ENCODE measurements at places on chromosomes 2 and 18.

- DNase-seq, result no peak
Observed at GRCh38 chr18:60599267-60599666, 226.7 kb upstream of the MC4R start.

GRCh38 chr2:163734881-163735684 is 725 bp downstream of the FIGN start:
- no peak for DNase-seq

DNA sequence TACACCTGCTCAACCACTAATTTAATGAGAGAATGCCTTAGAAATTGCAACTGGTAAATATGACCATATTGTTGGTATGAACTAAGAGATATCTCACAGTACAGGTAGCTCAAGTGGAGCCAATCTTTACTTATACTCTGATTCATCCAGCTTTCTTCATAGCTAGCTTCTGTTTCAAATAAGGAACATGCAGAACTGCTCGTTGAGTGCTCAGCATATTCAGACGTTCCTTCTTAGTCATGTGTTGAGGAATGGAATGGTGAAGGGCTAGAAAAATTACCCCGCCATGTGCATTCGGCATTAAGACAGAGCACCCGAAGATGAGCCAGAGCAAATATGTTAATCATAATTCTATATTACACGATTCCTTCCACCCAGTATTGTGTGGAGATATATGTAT is 144.0 kb upstream of the VRK2 start:
- DNase-seq, result no peak

- DNase-seq, result peak; percentile 96
Observed at GRCh38 chr18:26226229-26227050, at the start of gene TAF4B. TSS of gene TAF4B (plus strand) at chr18:26226445. CDS start at chr18:26226934, 489 bp downstream.

GRCh38 chr18:44799907-44800421 is 119.3 kb downstream of the SETBP1 start:
- no peak for DNase-seq

GRCh38 chr2:28904295-28904694 is 9.8 kb downstream of the WDR43 start:
- no peak for DNase-seq

- DNase-seq, result peak; percentile 84
Observed at GRCh38 chr2:109173311-109174171, 44.5 kb downstream of the SH3RF3 start.

DNA sequence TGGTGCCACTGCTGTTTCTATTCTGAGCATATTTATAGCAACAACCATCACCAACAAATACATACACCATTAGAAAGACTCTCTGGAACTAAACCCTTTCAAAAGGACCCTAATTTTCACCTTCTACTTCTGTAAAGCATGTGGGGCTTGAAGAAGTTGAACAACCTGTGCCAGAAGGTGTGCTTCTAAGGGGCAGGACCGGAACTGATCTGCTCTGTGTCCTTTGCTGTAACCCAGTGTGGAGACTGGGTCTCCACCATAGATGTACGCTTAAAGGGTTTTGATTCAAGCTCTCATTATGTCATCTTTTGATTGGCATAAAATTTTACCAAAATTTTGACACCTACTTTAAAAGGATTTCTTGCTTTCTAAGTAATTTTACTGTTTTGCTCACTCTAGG is 40.3 kb downstream of the WDR43 start:
- no peak for DNase-seq

- no peak for DNase-seq
Observed at GRCh38 chr2:148201075-148202004, 180.4 kb downstream of the MBD5 start.

DNA sequence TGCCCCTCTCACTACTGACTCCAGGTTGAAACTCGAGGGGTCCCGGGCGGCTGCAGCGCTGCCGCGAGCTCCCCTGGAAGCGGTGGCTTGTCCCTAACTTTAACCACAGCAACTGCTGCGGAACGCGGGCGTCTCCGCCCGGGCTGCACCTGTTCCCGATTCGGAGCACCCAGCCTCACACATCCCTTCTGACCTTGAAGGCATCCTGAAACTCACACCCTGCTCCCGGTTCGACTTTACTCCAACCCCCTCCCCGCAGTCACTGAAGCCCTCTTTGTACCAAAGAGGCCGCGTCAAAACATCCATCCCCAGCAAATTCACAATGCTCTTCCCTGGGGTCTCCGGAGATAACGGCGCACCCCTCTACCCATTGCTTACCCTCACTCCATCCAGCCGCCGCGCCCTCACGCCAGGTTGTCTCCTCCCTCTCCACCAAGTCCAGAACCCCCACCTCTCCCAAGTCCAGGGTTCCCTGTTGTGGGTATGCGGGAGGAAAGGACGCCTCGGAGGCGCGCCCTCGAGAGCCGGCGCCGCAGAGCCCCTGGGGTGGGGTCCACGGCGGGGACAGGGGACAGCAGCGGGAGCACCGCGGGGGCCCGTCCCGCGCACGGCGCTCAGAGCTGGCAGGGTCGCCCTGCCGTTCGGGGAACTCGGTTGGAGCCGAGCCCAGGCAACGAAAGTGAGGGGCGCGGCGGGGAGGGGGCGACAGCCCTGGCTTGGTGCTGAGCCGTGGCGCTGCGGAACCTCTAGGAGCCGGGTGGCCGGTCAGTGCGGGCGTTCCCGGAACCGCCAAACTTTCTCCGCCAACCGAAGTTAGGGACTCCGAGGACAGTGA is 934 bp downstream of the MYO5B start:
- no peak for DNase-seq

DNA sequence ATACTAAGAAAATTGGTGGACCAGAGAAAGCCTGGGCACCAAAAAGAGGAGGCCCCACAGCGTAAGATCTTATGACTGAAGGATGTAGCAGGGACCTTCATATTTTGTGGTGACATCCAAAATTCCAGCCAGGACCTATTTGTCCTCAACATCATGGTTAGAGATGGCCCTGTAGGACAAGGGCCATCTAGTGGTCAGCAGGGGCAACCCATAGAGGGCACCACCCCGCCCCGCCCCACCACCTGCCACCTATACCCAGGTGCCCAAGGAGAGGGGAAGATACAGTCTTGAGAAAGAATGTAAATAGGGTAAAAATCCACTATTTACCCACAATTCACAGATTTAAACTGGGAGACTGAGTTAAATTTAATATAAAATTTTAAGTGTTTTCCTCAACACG is 59.6 kb upstream of the TMEM163 start:
- no peak for DNase-seq

- no peak for DNase-seq
Observed at GRCh38 chr2:29767606-29768335, 153.6 kb downstream of the ALK start.

All from femur (tissue), 1 donor.